Tracheal epithelial cell (primary cell): ENCODE measurements at places on chromosomes 12 and 14. TPM values are rescaled to one million over a fixed set of nuclear protein-coding genes. Genes with fewer than 3 reads are reported as not detected.

Gene CLEC1B
- total RNA-seq: not detected in 2 replicates

Gene ACSS3
- 0.64 and 2.9 TPM in 2 replicates for total RNA-seq

Gene PRMT5
- total RNA-seq: 80.4 and 83.9 TPM in 2 replicates

Gene ISCA2
- 17.4 and 28.1 TPM in 2 replicates for total RNA-seq

Gene DGKA
- total RNA-seq: 97.6 and 107 TPM in 2 replicates

Gene IRAK3
- 3.0 and 4.8 TPM in 2 replicates for total RNA-seq

Gene SNAPC1
- total RNA-seq: 20.5 and 21.9 TPM in 2 replicates

Gene MGAT4C
- total RNA-seq: under 0.01 TPM in 1 of 2 replicates, not detected in the other

Gene ANKLE2
- 55.6 and 113 TPM in 2 replicates for total RNA-seq

Gene LRRC43
- total RNA-seq: 0.72 and 1.9 TPM in 2 replicates

Gene B4GALNT3
- 5.5 and 10.6 TPM in 2 replicates for total RNA-seq

Gene AQP6
- total RNA-seq: not detected in 2 replicates

Gene FOXG1
- total RNA-seq: not detected in 2 replicates

Gene CLEC2A
- not detected in 2 replicates for total RNA-seq
